Memory B cell (primary cell): ENCODE measurements at places on chromosomes 1 and 21.

GRCh38 chr1:54337928-54338327 lies 68.3 kb downstream of the SSBP3 start:
- no peak for DNase-seq

DNA sequence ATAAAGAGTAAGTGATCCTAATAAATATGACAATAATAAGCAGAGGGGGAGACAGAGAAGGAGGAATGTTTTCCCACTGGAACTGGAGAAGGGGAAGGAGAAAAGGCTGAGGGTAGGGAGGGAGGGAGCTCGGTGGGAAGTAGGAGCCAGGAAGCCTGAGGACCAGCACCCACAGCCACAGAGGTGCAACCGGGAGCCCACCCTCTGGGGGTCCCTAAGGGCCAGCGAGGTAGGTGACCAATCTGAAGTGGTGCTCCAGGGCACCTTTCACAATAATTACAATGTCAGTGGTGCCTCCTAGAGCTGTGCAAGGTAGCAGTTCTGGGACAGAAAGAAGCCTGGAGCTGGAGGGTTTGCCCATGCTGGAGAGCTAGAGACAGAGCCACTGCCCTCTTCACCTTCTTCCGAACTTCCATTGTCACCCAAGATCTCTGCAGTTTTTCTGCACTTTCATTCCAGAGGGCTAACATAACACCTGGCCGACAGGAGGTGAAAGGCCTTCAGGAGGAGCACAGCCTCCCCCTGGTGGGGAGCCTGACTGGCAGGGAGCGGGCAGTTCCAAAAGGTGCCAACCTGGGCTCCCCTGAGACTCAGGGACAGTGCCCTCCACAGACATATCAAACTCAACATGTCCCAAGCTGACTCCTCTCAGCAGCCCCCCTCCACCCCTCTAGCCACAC lies 4.1 kb upstream of the AHCYL1 start:
- DNase-seq = no peak

DNA sequence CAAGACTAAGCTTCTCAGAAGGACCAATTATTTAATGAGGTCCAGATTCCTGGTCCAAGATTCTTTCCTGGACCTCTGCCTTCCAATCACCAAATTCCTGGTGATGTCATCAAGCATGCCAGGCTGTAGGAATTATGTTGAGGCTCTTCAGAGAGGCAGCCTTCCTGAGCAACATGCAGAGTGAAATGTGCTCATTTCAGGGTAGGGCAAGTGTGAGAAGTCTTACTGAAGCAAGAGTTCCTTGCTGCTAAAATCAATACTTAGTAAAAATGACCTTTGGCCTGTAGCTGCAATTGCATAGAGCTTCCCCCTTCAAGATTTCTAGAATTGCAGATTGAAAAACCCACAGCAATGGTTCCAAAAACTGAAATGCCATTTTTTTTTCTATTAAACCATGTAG lies 31.7 kb upstream of the BCAR3 start:
- no peak for DNase-seq

DNA sequence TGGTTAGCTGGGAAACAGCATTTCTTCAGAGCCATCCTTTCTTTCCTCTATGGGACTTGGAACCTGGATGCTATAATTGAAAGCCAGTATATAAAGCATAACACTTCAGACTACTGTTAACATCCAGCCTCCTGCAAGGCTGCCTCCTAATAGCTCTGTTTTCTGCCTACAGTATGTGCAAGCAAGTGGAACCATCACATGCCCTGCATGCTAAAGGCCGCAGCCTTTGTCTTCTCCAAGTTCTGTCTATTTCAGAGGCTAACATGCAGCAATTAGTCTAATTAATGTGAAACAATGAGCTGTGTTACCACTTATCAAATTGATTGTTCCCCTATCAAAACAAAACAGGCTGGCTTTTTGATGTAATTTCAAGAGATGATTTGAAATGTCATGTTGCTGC lies 82.7 kb upstream of the ESRRG start:
- no peak for DNase-seq

GRCh38 chr1:109764561-109765482 lies 1.1 kb upstream of the EPS8L3 start:
- DNase-seq = no peak

- DNase-seq = no peak
These were observed 75.1 kb downstream of the DHRS3 start for GRCh38 chr1:12542616-12543592.

DNA sequence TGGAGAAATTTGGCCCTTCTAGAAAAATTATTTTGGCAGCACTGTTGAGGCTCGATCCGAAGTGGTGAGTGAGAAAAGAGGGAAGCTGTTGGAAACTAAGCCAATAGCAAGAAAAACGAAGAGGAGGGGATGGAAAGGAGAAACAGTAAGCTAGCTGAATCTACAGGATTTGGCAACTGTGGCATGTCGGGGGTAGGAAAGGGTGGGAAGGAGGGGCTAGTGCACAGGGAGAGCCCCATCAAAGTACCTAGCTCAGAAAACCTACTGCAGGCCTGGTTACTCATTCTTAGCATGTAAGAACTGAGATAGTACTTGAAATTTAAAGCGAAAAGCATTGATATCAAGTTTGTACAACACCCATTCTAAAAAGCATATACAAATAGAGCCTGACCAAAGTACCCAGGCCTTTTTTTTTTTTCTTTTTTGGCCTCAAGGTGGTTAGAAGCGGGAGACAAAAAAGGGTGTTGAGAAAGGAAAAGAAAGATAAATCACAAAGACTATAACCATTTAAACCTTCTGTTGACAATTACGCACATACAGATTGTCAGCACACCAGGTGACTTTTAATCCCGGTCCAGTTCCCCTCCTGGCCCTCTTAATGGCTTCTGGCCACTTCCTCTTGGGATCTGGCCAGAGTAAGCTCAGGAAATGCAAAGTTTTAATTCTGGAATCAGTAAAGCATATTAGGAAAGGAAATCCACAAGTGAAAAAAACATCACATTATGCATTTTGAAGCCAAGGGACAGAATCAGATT lies 50.4 kb downstream of the SLC16A1 start:
- no peak for DNase-seq

- no peak for DNase-seq
These were observed 153.5 kb upstream of the USP24 start for GRCh38 chr1:55368698-55369097.

DNA sequence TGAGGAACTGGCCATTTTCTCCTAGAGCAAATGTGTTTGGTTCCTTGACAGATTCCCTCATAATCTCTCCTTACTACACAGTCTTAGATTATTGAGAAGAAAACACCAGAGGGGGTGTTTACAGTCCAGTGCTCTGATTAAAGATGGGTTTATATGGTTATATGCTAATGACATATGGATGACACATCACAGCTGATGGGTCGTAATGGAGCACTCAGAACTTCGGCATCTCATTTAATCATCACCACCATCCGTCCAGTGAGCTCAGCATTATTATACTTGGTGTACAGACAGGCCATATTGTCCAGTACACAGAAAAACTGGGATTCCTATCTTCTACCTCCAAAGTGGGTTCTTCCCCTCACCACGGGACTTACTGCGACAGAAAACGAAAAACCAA lies 22.3 kb upstream of the NR5A2 start:
- no peak for DNase-seq

DNA sequence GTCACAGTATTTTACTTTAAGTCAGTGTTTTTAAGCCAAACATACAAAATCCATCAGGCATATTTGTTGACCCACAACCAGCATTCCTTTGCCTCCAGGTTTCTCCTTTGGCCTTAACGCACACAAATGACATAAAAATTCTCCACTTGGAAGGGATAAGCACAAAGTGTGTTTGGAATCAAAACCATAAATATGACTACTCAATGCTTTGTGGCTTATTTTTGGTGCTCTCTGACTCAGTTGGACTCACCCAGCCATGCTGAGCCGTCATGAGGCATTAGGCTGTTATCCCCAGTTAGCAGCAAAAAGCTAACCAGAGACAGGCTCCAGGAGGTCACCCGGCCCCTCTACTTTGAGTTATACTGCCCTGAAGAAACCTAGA lies 948 bp downstream of the PRUNE1 start:
- DNase-seq = no peak

DNA sequence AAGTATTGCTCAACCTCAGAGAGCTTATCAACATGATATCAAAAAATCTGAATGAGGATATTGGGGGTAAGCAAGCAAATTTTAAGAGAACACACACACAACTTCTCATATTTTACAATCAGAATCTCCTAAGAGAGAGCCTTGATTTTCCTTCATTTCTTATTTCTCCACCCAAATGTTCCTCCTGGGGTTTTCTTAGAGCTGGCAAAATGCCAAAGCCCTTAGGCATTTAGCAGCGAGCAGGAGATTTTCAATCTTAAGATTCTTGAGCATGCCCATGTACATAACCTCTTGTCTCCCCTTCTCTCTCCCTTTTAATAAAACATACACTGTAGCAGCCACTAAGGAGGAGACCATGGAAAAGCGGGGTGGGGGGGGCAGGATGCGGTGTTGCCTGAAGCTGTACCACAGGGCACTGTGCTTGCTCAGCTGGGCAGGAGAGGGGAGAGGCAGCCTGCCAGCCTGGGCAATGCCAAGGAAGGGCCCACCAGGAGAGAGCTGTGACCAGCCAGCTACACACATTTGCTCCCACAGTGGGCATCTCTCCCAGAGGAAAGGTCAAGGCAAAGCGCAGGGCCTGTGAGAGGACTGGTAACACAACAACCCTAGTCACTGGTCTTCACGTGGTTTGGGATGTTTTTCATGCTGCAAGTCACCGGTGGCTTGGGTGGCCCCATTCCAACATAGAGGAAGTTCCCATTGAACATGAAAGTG lies 4.3 kb downstream of the BRINP2 start:
- no peak for DNase-seq

- DNase-seq = no peak
These were observed 16.6 kb downstream of the CRNN start for GRCh38 chr1:152397474-152397873.

- no peak for DNase-seq
These were observed 30.6 kb downstream of the WLS start for GRCh38 chr1:68201546-68202238.

DNA sequence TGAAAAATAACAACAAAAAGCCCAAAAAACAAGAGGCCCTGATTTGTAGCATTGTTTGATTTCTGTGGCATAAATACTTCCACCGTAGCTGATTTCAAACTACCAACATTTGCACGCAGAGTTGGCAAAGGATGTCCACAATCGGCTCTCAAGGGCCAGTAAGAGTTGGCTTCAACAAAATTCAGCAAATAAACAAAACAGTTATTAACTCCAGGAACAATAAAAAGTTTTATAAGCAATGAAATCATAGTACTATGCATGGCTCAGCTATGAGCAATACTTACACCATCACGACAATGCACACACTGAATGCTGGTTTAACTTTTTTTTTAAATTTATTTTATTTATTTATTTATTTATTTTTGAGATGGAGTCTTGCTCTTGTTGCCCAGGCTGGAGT lies 8.7 kb upstream of the COX20 start:
- DNase-seq = no peak

DNA sequence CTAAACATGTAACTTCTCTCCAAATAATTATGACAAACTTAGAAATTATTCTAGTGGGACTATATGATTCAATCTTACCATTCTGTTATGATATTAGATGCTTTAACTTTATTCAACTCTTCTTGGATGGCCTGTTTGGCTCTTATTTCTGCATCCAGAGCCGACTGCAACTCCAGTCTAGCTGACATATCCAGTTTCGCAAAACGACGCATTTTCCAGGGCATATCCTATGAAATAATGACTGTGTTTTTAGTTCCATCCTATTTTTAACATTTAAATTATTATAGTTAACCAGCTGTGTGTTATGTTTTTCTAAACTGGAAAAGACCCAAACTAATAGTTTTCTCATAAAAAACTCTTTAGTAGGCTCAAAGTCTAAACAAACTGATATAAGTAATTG lies 133.7 kb downstream of the COQ8A start:
- DNase-seq = no peak

DNA sequence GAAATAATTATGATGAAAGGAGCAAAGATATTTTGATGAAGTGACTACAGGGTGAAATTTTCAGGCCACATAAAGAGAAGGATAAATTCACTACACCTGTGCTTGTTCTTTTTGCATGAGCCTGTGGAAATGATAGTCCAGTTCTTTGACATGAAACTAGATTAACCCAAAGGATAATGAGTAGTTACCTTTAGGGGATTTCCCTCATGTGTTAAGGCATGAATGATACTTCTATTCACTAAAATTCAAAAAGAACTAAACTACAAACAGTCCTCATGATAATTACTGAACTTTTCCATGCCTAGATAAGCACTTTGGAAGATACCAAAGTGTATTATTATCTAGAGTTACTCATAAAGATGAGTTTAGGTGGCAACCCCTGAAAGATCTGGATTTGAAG lies 244.3 kb downstream of the PTPRC start:
- no peak for DNase-seq

GRCh38 chr21:21915816-21916215 lies 917.6 kb downstream of the NCAM2 start:
- no peak for DNase-seq

DNA sequence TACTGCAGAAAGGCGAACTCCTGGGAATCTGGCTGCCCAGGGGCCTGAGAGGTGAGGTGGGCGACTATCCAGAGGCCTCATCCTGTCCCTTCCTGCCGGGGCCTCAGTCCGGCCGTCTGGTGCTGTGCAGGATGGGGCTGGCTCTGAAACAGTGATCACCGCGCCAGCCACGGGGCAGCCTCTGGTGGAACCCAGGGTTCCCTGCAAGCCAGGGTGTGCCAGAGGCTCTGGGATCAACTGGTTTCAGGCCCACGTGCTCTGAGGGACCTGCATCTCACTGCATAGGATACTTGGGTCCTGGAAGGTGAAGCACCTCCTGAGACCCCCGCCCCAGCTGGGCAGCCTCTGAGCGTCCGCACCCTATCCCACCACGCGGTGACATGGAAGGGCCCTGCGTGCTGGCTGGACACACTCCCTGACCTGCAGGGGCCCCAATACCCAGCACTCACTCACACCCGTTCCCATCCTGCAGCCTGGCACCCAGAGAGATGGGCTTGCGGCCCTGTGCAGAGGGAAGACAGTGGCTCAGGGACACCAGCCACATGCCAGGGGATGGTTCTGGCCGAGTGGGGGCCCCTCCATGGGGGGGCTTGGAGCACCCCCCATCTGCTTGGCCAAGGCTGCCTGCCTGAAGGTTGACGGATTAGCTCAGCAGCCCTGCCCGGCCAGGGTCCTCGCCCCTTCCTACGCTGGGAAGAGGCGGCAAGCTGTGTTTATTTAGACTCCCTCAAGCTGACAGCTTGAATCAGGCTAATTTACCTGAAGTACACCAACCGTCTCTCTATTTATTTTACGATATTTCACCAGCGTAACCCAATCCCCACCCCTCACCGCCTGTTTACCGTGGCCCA lies 64.3 kb upstream of the TTC34 start:
- no peak for DNase-seq

- no peak for DNase-seq
These were observed 57.4 kb downstream of the DNTTIP2 start for GRCh38 chr1:93821423-93822144.

DNA sequence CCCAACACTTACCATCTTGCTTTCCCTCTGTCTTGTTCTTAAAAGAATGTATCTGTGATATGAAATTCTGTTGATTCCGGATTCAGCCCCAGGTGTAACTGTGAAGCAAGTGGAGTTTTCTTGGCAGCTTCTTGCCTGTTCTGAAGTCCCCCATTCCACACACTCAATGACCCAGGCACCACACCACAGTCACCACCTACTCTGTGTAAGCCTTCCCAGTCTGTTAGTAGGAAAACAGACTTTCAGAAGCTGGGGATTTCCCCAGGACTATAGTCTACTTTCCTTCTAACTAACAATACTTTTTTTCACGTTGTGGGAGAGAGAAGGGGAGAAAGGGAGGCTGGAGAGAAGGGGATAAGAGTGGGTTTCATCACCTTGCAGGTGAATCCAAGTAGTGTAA lies 299.1 kb upstream of the PROX1 start:
- no peak for DNase-seq
